NCI-H510A (cell line): ENCODE measurements at places on chromosomes 4 and X.
A peak's percentile ranks its signal among the peaks of the same experiment; 100 is the strongest.

DNA sequence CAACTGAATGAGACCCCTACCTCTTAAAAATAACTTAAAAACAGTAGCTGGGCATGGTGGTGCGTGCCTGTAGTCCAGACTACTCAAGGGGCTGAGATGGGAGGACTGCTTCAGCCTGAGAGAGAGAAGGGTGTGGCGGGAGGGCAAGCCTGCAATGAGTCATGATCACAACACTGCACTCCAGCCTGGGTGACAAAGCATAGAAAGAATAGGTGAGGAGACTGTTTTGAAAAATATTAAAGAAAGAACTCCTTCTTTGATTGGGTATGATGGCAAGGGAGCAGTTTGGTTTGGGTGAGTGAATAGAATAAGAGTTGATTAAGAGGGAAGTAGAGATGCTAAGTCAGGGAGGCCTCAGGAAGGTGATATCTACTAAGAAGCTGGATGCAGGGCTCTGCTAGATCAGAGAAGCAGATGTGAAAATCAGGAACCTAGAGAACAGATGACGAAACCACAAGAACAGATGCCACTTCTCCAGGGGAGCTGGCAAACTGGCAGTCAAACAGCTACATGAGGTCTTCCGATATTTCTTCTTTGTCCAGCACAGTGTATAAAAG is 318.6 kb downstream of the OPHN1 start:
- DNase-seq: no peak

DNA sequence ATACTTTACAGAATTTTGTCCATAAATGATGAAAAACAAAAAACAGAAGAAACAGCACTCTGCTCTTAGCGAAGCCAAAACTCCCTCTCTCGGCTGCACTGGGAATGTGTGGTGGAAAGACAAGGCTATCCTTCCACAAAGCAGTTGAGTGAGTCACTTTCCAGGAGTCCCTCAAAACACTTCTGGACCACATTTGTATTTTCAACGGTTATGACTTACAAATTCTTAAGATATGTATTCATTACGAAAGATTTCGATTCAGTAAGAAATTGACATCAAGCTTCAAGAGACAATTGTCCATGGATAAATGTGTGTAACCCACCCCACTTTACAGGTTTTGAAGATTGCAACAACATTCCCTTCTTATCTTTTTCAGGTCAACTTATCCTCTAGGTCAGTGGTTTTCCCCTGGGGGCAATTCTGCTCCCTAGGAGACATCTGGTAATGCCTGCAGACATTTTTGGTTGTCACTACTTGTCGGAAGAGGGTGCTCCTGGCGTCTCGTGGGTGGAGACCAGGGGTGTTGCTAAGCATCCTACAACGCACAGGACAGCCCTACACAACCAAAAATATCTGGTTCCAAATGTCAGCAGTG is 66.7 kb upstream of the MTNR1A start:
- DNase-seq: no peak

GRCh38 chrX:36434522-36434921 is 515.0 kb downstream of the CFAP47 start:
- DNase-seq: no peak

DNA sequence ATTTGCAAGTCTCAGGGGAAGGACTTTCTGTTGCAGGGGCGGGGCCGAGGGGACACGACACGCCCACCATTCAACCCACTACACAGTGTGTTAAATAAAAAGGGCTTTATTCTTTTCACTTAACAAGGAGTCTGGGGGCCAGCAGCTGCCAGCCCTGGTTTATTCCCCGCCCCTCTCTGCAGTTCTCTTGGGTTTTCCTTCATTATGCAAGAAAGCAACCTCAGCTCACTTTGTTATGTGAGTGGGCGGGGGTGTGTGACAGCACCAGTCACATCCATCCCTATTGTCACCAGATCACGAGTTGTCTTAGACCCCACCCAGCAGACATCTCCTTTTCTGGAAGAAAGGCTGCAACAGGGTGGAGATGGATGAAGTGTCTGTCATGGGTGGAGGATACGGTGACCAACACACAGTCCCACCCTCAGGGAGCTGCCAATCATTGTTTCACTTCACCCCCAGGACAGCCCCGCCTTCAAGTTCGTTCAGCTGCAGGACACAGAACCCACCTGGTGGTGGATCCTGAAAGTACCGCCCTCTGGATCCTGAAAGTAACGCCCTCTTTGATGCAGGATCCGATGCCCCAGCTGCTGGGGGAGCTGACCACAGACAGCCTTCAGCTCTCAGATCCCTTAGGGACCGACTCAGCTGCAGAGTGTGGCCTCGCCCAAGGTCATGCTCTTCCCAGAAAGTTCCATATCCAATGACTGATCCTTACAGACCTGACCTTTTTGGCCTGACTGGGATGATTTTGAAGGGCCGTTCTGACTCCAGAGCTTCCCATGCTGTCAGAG is 79.6 kb downstream of the SMIM20 start:
- no peak for DNase-seq

GRCh38 chr4:143668930-143669552 is 31.4 kb downstream of the FREM3 start:
- no peak for DNase-seq

- DNase-seq: no peak
Measured at GRCh38 chrX:68758671-68759070, 70.2 kb upstream of the EFNB1 start.

DNA sequence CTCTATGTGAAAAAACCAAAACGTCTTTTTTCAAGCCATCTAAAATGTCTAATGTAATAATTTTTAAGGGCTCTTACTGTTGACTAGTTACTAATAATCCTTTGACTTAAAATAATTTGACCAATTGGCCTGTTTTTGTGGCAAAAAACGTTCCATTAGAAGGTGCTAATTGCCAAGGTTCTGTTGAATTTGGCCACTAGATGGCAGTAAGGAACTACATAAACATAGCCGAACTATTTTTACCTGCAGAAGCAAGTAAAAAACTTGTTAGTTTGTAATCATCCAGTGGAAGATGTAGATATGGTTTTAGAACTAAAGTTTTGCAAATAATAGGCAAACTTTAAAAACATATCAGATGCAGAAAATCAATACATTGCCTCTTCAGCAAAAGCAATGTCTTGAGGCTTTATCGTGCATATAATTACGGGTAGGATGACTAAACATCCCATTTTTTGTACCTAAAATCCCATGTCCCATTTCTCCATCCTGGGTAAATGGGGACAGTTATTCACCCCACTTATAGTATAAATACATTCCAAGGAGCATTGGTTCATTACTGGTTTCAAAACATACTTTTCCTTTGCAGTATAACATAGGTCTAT is 57.6 kb downstream of the PROM1 start:
- no peak for DNase-seq

DNA sequence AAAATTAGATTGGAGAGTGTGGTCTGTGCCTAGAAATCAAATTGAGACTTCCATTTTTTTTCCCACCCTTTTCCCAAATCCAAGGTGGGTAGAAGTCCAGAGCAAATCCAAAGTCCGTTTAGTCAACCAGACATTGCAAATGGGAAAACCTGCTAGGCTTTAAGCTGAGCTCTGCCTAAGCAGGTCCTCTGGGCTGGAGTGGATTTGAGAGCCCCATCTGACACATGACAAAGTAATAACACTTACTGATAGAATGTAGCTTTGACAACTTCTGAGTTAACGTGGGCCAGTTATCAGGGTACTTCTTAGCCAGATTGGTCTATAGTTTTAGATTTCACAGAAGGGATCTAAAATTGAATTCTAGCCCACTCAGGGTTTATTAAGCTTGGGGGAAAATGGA is 242.3 kb downstream of the GALNTL6 start:
- DNase-seq: no peak

GRCh38 chr4:126458993-126459392 is 1144.2 kb downstream of the FAT4 start:
- no peak for DNase-seq

GRCh38 chrX:130024127-130024526 is 41.7 kb downstream of the BCORL1 start:
- DNase-seq: peak; percentile 0

- DNase-seq: no peak
Measured at GRCh38 chr4:5467111-5467510, 241.2 kb downstream of the EVC2 start.

GRCh38 chr4:74178798-74179197 is 20.9 kb downstream of the MTHFD2L start:
- no peak for DNase-seq

GRCh38 chr4:12421364-12421763 is 992.7 kb upstream of the HS3ST1 start:
- DNase-seq: no peak

DNA sequence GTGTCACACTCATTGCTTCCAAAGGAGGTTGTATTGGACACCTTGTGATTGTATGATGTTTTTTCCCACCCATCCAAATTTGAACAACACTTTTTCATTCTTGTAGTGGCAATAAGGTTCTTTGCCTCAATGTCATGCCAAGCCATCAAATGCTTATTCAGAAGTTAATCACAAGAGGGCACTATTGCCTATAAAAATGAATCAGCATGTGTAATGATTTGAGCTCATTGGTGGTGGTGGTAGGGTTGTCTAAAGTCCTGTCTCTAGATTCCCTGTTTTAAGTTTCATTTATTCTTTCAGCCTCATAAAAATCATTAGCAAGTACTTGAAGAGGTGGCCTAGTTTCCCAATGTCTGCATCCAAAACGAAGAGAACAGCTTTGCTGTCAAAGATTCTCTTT is 37.0 kb downstream of the IRS4 start:
- no peak for DNase-seq

DNA sequence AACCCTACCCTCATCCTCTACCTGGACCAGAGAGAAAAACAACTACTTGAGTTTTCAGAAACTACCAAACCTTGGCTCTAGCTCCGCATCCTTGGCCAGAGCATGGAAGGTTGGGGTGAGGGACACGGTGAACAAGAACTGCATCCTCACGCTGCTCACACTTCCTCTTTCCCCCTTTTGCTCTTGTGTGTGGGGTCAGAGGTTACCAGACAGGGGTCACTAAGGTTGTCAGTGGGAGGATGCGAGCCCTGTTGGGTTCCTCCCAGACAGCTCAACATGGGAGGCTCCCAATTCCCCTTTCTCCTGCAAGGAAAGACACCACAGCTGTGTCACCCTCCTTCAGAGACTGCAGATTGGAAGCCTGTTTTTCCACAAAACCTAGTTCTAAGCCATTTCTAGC is 5.5 kb upstream of the ZXDB start:
- DNase-seq: no peak

DNA sequence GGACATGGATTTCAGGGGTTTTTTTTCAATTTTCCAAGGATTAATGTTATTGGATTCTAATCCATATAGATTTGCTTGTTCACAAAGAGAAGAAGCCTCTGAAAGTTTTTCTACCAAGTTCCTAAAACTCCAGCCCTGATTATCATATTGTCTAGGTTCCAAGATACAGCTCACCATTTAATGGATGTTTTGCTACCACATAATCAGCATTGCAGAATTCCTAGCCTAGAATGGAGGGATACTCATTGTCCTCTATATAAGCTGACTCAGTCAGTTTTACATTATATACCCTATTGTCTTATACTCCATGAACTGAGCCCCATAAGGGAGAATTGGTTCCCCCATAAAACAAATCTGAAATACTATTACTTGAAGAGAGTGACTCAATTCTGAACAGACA is 664.7 kb upstream of the FAM241A start:
- no peak for DNase-seq

GRCh38 chr4:102534845-102535244 is 33.7 kb downstream of the NFKB1 start:
- DNase-seq: no peak

DNA sequence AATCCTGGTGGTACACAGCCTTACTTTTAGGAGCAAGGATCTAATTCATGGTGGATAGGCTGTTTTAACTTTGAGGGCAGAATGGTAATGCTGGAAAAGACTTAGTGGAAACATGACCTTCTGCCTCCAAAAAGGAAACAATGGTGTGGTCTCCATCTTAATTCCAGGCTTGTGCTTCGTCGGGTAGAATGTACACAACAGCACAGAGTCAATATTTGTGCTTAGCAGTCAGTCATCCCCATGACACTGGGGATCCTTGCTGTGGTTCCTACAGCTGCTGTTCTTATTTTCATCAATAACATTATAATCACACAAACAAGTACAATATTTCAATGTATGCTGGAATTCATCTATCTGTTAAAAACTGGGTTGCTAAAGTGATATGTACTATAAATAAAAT is 104.4 kb downstream of the HHIP start:
- no peak for DNase-seq

DNA sequence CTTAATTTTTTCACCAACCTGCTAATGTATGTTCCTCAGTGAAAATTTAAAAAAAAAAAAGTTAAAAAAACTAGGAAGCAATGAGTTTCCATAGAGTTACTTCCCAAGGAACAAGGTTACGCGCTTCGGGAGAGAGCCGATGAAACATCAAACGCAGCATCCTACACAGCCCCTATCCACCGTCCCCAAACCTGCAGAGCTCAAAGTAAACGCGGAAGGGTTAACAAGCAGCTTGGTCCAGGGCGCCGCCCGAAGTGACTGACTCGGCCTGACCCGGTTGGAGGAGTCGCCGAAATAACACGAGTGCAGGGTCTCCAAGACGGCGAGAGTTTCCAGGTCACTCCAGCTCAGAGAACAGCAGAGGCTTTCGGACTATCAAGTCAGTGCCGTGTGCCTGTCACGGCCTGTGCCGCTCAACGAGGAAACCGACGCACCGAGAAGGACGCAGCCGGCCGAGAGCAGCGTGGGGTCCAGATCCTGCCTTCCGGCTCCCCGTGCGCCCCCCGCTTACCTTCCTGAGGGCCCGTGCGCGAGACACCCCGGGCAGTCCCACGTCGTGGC is 512 bp downstream of the NOP14 start:
- DNase-seq: no peak

DNA sequence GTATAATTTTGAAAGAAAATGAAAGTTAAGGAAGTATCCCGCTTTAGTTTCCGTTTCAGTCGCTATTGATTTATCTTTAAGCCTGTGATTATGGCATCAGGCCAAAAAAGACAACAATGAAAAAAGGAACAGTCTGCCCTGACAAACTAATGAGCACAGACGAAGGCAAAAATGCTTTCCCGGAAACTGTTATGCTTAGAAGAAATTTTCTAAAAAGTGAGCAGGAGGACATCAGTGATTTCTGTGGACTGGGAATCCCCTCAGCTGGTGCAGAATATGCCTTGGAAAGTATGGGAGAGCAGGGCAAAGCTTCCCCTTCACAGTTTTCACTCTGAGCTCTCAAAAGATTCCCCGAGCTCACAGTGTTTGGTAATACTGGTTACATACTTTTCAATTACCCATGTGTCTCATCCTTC is 5.1 kb upstream of the CXCL10 start:
- DNase-seq: peak; percentile 6

- no peak for DNase-seq
Measured at GRCh38 chr4:179076865-179077264, 1634.6 kb upstream of the AGA start.

DNA sequence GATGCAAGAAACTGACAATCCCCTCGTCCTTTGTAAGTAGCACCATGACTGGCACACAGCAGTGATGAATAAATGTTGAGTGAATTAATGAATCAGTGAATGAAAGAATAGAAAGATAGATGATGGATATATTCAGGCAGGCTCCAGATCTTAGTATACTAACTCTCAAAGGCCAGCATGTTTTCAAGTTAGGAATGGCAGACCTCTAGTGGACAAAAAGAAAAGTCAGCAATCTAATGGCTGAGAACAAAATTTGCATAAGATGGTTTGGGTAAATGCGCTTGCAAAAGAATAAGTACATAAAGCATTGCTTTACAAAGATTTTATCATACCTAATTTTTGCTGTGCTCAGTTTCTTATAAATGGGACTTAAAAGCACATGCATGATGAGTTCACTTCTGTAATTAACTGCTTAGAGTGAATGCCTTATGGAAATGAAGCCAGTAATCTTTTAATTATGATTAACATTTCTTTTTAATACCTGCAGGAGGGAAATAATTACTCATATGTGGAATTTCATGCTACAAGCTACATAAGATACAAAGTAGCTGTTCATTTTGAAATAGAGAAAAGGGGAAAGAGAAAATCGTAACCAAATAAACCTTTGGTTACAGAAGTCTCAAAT is 126.9 kb upstream of the GPRIN3 start:
- DNase-seq: no peak
